Left ventricle myocardium superior (tissue), 1 donor: ENCODE measurements at places on chromosomes 12 and 14. TPM values are rescaled to one million over a fixed set of nuclear protein-coding genes. Genes with fewer than 3 reads are reported as not detected.

The ANO4 gene
- 0.32 TPM for total RNA-seq

The LRTM2 gene
- not detected for total RNA-seq

The KRT79 gene
- total RNA-seq = not detected

The ANO2 gene
- total RNA-seq = 16.1 TPM

The GPR162 gene
- total RNA-seq = 5.3 TPM

The IL31 gene
- total RNA-seq = not detected

The TCL1B gene
- total RNA-seq = not detected

The GRIN2B gene
- 0.17 TPM for total RNA-seq

The NRL gene
- total RNA-seq = 0.77 TPM

The KRT75 gene
- not detected for total RNA-seq

The CD163L1 gene
- total RNA-seq = 1.6 TPM

The CLEC6A gene
- total RNA-seq = not detected

- no peak for DNase-seq
Observed at GRCh38 chr14:102625564-102626296, 33.3 kb downstream of the RCOR1 start.

GRCh38 chr12:80598004-80598606 is 109.3 kb upstream of the MYF6 start:
- no peak for DNase-seq

- DNase-seq = no peak
Observed at GRCh38 chr12:46985816-46986215, 93.6 kb upstream of the PCED1B start.

DNA sequence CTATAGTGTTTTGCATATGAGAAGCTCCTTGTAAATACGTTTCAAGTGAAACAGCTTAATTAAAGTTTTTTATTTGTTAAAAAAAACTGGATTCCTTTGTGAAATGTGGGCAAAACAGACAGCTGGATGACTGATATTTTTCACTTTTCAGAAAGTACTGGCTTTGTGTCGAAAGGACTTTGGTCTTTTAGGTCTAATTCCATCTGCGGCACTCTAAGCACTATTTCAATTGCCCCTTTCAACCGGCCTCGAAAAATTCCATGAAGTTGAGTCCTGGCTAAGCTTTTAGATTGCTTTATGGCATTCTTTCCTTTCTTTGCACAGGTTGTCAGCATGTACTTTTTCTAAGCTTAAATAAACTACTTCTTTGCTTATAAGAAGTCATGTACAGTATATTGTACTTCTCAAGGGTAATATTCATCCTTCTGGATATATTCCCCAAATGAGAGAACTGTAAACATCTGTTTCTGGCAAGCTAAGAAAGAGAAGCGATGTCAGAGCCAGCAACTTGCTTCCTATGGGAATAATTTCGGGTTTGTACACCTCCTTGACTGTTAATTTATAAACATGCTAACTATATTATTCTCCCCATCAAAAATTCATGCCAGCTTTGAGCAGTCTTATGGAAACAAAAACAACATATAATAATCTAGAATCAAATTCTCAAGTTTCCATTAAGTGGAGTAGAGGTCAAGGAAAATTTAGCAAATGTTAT is 611.3 kb downstream of the ETNK1 start:
- no peak for DNase-seq

- DNase-seq = no peak
Observed at GRCh38 chr12:54935235-54935951, 49.2 kb downstream of the TESPA1 start.

- DNase-seq = peak; percentile 35
Observed at GRCh38 chr14:75578786-75579337, 442 bp downstream of the FLVCR2 start.

- DNase-seq = peak; percentile 71
Observed at GRCh38 chr14:69712599-69713088, 54.3 kb upstream of the SRSF5 start.

DNA sequence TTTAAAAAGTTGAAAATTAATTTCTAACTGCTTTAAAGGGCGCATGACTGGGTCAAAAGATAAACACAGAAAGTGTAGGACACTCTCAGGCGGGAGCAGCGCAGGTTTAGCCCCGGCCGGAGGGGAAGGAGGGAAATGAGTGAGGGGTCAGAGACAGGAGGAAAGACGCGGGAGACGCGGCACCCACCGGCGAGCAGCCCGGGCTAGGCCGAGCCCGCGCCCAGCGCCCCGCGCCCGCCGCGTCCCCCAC is 591 bp downstream of the GXYLT1 start:
- no peak for DNase-seq

GRCh38 chr14:52025310-52025709 is 36.0 kb downstream of the RTRAF start:
- no peak for DNase-seq

DNA sequence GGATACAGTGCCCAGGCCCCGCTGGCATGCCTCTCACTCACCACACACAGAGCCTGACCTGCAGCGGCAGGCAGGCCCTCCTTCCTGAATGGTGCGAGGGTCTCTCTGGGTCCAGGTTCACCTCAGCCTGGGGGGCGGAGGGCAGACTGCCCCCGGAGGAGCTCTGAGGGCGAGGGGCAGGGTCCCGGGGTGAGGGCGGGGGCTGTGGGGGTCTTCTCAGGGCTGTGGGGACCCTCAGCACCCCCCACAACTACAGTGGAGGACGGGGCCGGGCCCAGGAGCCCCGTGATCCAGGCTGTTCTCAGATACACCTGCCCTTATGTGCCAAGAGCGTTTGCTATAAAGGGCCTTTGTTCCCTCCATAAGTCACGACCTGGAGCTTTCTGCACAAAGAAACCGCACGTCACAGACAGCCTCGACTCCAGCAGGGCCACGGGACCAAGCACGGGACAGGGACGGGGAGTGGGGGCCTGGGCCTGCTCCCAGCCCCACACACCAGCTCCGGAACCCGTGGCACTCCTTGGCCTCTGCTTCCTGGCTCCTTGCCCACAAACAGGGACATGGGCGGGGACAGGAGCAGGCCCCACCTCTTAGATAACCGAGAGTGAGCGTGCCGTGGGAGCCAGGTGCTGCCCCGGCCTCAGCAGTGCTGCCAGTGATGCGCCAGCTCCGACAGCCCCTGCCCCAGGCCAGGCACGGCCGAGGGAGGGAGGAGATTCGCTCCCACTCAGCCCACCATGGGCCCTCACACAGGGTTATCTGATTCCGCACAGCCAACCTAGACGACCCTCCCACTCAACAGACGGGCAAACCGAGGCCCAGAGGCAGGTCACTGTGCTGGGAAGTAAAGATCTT is 101.9 kb downstream of the RFLNA start:
- DNase-seq = peak; percentile 78

GRCh38 chr14:81772381-81772780 is 238.7 kb upstream of the SEL1L start:
- DNase-seq = no peak

GRCh38 chr14:95286645-95287044 is 33.1 kb downstream of the CLMN start:
- no peak for DNase-seq

DNA sequence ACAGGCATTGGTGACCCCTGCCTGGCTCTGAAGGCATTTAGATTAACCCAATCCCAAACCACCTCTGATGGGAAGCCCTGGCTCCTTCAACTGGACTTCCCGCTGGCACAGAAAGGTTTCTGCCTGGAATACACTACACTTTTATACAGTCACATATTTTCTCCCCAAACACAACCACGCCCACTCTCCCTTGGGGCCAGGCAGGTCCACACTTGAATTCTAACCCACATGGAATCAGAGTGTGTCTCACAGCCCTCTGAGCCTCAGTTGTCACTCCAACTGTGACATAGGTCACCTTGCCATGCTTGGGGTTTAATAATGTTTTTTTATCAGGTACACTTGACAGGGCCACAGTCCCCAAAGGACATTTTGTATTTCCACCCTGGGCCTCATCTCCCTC is 368.6 kb downstream of the BCL11B start:
- no peak for DNase-seq

- no peak for DNase-seq
Observed at GRCh38 chr12:57886542-57886941, 40.0 kb upstream of the CTDSP2 start.

- DNase-seq = no peak
Observed at GRCh38 chr12:80045594-80045993, 53.7 kb upstream of the OTOGL start.

DNA sequence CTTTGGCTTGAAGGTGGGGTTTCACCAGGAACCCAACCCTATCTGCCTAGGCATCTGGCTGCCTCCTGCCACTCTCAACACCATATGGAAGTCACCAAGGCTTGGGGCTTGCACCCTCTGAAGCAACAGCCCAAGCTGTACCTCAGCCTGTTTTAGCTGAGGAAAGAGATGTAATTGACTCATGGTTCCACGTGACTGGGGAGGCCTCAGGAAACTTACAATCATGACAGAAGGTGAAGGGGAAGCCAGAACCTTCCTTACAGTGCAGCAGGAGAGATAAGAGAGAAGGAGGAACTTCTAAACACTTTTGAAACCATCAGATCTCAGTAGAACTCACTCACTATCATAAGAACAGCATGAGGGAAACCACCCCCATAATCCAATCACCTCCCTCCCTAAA is 26.9 kb downstream of the GLIPR1L1 start:
- no peak for DNase-seq

- no peak for DNase-seq
Observed at GRCh38 chr14:106808458-106808857, 1282.1 kb downstream of the TMEM121 start.

DNA sequence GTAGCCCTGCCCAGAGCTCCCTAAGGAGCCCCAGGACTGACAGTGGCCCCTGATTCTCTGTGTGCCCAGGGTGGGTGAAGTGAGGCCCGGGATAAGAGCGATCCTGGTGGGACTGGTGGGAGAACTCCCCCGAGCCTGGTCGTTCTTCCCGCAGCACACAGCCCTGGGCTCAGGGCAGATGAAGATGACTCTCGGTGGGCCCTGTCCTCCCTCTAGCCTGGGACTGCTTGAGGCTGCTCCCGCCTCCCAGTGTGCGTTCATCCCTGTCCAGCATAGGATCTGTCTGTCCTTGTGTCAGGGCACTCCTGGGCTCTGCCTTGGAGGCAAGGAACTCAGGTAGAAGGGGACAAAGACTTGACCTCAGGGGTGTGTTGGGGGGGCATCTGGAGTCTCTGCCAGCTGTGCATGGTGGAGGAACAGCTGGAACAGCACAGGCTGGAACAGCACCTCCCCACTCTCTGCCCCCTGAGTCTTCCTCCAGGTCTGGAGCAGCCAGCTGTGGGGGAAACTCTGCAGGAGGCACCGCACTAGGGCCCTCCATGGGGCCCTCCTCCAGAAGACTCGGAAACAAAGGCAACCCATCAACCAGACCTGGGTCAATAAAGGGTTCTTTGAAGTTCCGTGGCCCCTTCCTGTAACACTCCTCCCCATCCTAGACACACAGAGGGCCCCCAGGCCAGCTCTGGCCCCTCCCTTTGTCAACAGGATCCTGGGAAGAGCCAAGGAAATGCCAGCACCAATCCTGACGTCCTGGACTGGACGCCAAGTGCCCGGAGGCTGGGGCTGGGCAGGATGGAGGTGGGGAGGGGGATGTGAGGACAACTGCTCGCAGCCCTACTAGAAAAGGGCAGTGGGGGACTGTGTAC is 15.9 kb downstream of the FAIM2 start:
- no peak for DNase-seq

GRCh38 chr14:53032838-53033390 is 82.1 kb upstream of the FERMT2 start:
- DNase-seq = no peak

DNA sequence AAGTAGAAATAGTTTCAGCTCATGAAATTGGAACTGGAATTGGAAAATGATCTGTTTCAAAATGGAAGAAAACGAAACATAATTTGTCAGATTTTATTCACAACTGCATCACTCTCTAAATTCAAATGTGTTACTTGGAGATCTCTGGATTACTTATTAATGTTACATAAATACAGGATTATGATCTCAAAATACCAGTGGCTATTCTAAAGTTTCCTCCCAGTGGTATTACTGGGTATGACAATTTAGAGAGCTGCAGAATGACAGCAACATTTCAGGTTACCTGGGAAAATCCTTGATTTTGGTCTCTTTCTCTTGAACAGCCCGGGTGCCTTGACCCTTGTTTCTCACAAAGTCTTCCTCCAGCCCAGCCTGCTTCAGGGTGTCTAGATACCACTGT is 14.2 kb downstream of the FAM161B start:
- no peak for DNase-seq

GRCh38 chr12:51358496-51358895 is 12.0 kb upstream of the CELA1 start:
- DNase-seq = no peak

- no peak for DNase-seq
Observed at GRCh38 chr12:92911339-92911738, 17.8 kb downstream of the EEA1 start.

- no peak for DNase-seq
Observed at GRCh38 chr14:72758420-72758819, 135.5 kb downstream of the DPF3 start.

DNA sequence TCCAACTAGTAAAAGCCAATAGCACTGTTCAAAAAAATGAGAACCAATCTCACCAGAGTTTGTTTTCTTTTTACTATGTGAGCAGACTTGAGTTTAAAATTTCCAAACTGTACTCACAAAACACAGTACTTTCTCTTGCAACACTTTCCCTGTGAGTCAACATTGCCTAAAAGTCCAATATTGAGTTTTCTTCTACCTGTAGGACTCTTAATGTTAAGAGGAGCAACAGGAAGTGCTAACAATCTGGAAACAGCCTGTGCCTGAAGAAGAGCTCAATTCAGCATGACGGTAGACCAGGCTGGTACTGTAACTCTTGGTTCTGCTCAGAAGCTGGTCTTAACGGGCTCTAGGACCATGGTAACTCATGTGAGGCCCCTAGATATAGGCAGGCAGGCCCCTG is 144.3 kb downstream of the MED13L start:
- DNase-seq = no peak

GRCh38 chr14:23657959-23658470 is 21.9 kb downstream of the DHRS2 start:
- no peak for DNase-seq

- no peak for DNase-seq
Observed at GRCh38 chr12:132807295-132808092, 21.2 kb downstream of the GOLGA3 start.
